ENCODE measurements at places on chromosomes 2 and 18.
A peak's percentile ranks its signal among the peaks of the same experiment; 100 is the strongest.

DNA sequence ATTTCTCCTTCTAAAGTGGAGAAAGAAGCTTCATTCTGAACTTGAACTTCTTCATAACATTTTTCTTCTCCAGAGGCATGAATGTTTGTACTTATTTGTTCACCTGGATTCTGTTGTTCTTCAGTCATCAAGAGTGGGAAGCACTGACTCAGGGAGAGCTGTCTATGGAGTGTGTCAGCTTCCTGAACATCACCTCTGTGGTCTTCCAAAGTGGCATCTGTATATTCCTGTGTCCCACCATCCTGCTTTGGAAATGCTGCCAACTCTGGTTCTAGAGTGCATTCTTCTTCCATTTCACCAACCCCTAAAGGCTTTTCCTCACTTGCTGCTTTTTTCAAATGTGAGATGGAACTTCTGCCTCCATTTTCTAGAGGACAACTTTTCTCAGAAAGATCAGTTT lies 59.5 kb downstream of the TTN start:
- DNase-seq = no peak

- DNase-seq = no peak
These were observed 349.7 kb upstream of the GALNT5 start for GRCh38 chr2:156907806-156908205.

GRCh38 chr2:219783359-219783975 lies 156.0 kb downstream of the SLC4A3 start:
- DNase-seq = no peak

DNA sequence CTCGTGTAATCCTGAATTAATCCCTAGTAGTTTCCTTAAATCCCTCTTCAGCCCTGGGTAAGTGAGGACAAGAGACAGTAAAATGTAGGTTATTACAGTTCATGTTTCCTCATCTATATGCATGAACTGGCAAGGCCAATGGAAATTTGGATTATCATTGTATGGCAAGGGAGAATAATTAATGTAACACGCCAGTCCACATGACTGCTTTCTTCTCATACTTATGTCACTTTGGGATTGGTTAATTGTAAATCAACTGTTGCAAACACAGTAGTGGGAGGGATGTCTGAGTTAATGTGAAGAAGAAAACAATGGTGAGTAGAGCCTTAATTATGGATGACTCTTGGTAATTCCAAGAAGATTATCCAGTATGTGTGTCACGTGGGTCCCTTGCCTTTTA lies 1.7 kb upstream of the SERPINB7 start:
- no peak for DNase-seq

DNA sequence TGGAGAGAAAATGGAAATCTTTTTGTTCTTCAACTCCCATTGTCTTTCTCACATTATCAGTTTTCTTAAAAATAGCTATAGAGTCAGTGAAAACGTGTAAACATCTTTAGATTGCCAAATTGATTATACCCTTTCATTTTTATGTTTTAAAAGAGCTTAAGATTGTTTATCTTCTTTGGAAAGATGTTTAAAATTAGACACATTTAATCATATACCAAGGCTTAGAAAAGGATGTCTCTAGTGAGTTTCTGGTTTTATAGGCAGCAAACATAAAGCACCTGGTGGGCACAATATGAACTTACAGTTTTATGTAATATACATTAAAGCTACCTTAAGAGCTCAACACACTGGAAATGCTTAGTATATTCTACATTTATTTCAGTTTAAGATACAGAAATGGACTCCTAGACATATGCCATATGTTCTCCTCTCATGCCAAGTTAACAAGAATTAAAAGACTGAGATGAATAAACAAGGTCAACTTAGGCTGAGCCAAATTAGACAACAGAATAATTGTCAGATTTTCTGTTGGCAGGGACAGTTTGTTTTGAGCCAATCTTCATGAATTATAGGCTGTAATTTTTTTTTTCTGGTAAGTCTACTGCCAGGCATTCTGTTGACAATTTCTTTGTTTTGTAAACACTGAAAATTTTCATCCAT lies 112.7 kb downstream of the OTX1 start:
- DNase-seq = no peak

DNA sequence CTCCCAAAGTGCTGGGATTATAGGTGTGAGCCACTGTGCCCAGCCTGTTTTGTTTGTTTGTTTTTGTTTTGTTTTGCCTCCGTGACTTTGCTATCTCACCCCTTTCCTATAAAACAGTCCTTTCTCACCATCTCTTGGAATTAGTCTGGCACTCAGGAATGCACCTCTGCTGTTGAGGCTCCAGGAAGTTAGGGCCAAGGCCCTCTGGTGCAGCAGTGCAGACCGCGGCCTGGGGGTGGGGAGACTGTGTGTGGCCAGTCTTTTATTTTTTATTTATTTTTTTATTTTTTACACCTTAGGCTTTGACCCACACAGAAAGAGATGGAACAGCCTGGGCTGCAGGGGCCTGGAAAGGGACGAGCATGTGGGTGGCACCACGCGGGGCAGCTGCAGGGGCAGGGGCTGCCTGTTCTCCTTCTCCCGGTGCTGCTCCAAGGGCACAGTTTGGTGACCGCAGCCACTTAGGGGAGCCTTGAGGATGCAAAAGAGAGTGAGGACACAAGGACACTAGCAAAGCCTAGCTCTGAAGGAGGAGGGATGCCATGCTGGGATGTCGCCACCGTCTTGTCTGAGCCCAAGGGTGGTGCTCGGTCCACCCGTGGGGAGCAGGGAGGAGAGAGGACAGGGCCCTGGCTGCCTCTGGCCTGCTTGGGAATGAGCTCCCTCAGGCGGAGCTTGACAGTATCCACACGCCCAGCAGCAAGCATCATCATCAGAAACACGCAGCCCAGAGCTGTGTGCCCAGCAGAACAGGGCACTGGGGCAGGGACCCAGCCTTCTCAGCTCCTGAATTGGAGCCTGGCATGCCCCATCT lies 19.4 kb upstream of the ALPI start:
- no peak for DNase-seq

GRCh38 chr2:234165421-234165820 lies 114.9 kb downstream of the SPP2 start:
- peak; percentile 96 for DNase-seq

DNA sequence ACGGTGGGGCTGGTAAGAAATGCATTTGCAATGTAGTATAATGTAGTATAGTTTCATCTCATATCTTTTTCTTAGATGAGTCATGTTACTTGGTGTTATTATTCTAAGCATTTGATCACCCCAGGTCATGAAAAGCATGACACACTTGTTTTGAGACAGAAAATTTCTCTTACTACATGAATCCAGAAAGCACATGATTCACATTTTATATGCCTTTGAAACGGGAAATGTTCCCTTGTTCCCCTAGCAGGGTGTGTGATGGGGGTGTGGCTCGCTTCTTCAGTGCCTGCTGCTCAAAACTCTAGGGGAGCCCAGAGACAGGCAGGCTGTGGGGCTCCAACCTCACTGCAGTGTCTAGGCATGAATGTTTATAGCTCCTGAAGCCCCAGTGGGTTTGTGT lies 116.0 kb upstream of the RAB27B start:
- DNase-seq = peak; percentile 40

DNA sequence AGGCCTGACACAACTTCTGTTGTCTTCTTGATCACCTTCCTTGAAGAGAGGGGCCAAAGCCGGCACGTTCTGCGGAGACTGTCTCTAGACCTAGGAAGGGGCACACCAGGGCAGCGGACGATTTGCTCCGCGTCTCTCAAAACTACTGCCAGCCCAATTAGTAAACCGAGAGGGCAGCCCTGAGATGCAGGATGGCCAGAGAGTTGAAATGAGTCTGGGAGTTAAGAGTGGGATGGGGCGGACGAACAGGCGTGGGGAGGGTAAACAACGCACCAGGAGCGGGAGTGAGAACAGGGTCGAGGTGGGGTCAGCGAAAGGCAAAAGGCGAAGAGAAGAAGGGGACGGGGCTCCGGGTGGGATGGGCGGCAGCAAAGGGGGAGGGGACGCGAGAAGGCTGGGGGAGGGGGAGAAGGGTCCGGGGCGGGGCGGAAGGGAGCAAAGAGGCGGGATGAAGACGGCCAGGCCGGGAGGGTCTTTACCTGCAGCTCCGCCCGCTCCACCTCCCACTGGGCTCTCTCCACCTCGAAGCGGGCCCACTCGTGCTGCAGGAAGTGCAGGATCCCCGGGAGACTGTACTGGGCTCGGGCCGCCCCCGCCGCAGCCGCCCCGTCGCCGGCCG lies 476 bp downstream of the STRN start:
- no peak for DNase-seq

- no peak for DNase-seq
These were observed 10.8 kb downstream of the SPDYA start for GRCh38 chr2:28821295-28821958.

DNA sequence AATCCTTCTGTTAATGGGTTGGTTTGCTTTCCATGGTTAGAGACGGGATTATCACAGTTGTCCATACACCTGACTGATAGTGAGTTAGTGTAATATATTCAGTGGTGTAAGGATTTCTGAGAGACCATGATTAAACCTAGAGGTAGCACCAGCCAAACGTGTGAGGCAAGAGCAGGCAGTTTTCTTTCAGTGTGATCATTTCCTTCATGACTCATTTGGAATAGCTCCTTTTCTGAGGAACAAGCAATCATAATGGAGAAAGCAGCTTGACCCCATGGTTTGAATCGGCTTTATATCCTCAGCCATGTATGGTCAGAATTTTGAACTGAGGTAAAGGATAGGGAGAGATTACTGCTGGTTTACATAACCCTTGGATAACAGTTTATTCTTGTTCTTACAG lies 2.9 kb downstream of the MXD1 start:
- no peak for DNase-seq

GRCh38 chr2:10911291-10912075 lies at the start of gene KCNF1:
Gene KCNF1, plus strand, starts transcription at chr2:10911934. Its CDS starts 493 bp downstream, at chr2:10912427.
- DNase-seq = no peak

GRCh38 chr2:108593547-108594098 lies 59.4 kb downstream of the LIMS1 start:
- DNase-seq = peak; percentile 81
